Fibroblast of skin of left biceps (primary cell): ENCODE measurements at places on chromosomes 4 and X.

- no peak for DNase-seq
Measured at GRCh38 chr4:142314247-142314646, 531.9 kb downstream of the INPP4B start.

GRCh38 chr4:1592709-1593417 is 91.2 kb downstream of the FAM53A start:
- DNase-seq = no peak

- DNase-seq = no peak
Measured at GRCh38 chr4:18880871-18881270, 859.3 kb upstream of the LCORL start.

GRCh38 chrX:46912603-46913491 is 626 bp downstream of the JADE3 start:
- no peak for DNase-seq

DNA sequence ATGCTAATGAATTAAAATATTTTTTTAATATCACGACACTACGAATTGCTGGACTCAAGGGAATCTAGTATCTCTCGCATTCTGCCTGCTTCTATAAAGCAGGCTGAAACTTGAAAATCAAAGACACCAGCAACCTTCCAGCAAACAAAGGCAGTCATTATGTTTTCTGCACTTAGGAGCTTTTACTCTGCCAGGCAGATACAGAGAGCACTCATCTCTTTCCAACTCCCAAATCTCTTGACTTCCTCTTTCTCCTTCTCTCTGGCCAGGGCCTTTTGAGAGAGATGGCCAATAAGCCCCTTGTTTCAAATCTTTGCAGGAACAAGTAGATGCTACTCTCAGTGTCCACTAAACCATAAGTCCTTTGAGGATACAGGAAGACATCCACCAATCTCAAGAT is 95.2 kb upstream of the KLF3 start:
- DNase-seq = no peak

DNA sequence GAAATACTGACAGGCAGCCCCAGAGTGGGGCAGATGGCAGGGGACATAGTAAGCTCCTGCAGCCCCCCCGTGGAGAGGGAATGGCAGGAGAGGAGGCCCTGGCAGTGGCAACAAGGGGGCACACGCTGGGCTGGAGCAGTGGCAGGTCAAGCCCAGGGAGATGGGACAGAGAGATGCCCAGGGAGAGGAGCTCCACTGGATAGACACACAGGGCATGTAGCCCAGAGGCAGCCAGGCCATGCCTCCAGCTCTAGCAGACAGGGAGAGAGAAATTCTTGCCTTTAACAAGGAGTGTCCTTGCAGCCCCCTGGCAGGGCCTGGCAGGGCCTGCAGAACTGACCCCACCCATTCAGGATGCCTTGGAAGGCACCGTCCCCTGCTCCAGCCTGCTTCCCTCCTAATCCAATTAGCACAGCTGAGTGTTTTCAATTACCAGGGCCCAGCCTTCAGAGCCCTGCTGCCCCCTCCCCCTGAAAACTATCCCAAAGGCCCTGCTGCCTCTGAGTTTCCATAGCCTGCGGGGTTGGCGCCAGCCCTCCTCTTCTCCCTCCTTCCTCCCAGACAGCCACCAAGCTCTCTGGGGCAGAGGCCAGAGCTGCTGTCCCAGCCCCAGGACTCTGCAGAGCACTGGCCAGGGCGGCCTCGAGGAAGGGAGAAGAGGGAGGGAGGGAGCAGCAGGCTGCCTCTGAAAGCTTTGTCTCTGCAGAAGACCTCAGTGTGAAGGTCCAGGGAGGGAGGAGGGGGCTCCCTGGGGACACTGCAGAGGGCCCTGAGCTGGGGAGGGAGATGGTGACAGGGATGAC is 12.5 kb downstream of the L1CAM start:
- no peak for DNase-seq

GRCh38 chrX:46582325-46582724 is 8.8 kb downstream of the CHST7 start:
- no peak for DNase-seq

DNA sequence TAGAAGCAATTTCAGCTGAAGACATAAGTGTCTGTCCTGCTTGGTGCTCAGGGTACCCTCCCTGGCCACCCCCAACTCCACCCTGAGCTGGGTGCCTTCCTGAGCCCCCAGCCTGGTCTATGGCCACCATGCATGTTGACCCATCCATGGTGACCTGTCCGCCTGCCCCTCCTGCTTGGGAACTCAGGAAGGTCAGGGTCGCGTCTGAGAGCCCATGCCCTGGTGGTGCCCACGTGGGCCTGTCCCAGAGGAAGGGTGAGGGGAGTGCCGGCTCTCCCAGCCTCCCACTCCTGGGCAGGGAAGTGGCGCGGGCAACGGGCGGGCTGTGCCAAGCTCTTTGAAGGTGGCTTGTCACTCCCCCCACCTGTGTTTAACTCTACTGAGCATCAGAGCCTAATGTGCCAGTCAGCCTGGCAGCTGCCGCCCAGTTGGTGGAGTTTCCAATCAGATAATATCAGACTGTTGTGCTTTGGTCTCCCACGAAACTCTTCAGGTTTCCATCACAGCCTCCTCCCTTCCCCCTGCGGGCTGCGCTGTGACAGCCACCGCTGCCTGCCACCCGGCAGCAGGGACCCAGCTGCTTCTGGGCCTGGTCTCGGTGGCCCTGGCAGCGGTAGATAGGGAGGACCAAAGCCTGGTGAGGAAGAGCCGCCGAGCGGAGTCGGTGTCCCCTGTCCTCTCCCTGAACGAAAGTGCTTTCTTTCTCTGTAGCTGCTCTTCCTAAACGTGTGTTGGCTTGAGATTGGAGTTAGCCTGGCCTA is 4.8 kb downstream of the SH3BP2 start:
- no peak for DNase-seq

DNA sequence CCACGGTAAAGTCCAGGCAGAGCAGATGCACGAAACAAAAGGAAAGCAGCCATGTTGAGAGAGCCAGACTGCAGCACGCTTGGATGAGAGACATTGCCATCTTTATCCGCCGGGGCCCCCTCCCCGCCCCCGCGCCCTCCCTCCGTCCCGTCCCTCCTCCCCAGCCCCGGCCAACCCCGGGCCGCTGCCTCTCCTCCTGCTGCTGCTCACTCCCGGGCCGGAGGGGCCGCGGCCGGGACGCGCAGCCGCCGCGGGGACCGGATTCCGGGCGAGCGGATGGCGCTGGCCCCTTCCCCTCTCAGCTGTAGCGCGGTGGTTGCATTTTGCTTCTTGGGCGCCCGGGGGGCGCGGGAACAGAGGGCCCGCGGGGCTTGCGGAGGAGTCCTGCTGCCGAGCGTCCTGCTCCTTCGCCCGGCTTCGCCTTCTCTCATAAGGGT is 542 bp downstream of the RNF150 start:
- no peak for DNase-seq

GRCh38 chrX:120560405-120560841 is 339 bp downstream of the CUL4B start:
- no peak for DNase-seq

GRCh38 chr4:102843938-102844337 is 16.6 kb upstream of the UBE2D3 start:
- no peak for DNase-seq

DNA sequence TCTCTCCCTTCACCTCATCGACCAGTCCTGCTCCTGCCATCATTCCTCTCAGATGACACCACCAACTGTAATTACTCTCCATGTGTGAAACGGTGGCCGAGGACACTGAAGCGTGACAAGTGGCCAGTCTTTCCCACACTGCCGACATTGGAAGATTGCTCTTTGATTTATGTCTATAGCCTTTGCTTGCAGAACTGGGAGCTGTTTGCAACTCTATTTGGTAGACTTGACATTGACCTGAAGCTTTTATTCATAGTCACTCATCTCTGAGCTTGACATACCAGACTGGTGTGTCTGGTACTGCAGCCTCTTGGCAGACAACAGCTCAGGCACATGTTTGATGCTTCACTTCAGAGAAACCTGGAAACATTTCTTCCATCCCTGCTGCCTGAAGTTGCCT is 121.8 kb upstream of the GALNT7 start:
- no peak for DNase-seq

GRCh38 chr4:173074501-173074946 is 94.1 kb upstream of the GALNT7 start:
- DNase-seq = peak; percentile 43

GRCh38 chr4:146477054-146477453 is 44.7 kb downstream of the SLC10A7 start:
- peak; percentile 10 for DNase-seq

- no peak for DNase-seq
Measured at GRCh38 chr4:137952116-137952515, 290.0 kb downstream of the SLC7A11 start.

- no peak for DNase-seq
Measured at GRCh38 chrX:8305350-8305749, 134.3 kb upstream of the VCX2 start.

DNA sequence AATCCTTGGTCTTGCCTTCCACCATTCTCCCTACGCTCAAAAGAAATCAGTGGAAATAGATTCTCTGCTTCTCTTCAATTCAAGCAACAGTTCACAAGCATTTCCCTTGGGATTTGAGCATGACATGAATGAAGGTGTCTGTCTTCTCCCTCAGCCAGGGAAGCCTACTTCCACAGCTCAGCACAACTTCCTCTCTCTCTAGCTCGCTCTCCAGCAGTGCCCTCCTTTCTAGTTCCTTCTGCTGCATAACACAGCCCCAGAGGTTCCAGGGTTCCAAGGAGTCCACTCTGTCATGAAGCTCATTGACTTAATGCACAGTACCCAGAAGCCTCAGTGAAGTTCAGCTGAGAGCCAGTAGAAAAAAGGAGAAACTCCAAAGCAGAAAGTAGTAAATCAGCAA is 81.3 kb downstream of the PLS3 start:
- no peak for DNase-seq

DNA sequence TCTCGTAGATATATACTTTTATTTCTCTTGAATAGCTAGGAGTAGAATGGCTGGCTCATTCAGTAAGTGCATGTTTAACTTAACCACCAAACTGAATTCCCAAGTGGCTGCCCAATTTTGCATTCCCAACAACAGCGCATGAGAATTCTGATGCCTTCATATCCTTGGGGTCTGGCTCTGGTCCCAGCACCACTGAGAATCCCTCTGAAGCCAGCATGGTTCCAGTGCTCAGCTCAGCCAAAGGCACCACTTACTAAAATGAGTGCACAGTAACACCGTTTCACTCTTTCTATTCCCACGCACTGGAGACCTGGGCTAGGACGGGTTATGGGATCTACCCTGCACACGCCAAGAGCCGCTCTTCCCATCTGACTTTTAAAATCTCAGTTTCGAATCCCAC is 60.4 kb downstream of the CASP3 start:
- no peak for DNase-seq

DNA sequence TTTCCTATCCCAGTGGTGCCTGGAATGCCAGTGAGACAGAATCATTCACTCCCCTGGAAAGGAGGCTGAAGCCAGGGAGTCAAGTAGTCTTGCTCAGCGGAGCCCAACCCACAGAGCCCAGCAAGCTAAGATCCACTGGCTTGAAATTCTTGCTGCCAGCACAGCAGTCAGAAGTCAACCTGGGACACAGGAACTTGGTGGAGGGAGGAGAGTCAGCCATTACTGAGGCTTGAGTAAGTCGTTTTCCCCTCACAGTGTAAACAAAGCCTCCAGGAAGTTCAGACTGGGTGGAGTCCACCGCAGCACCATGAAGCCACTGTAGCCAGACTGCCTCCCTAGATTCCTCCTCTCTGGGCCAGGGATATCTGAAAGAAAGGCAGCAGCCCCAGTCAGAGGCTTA is 283.2 kb upstream of the CPEB2 start:
- no peak for DNase-seq

GRCh38 chrX:3268829-3269228 is 77.6 kb downstream of the MXRA5 start:
- DNase-seq = peak; percentile 68

GRCh38 chrX:53288189-53288588 is 6.8 kb upstream of the IQSEC2 start:
- DNase-seq = no peak

DNA sequence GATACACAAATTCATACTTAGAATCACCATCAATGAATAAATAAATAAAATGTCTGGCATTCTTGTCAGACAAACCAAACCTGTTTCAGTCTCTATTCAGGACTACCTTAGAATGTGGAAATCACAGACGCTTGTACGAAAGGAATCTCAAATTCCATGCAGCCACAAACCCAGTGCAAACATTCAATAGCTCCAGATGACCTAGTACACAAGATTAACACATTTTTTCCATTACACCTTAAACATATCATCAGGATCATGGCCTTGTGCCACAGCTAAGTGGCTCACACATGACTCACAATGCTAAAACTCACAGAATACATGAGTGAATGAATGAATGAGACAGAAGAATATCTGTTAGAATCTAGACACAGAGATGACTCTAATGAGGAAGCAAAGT is 134.2 kb downstream of the PWWP3B start:
- no peak for DNase-seq

DNA sequence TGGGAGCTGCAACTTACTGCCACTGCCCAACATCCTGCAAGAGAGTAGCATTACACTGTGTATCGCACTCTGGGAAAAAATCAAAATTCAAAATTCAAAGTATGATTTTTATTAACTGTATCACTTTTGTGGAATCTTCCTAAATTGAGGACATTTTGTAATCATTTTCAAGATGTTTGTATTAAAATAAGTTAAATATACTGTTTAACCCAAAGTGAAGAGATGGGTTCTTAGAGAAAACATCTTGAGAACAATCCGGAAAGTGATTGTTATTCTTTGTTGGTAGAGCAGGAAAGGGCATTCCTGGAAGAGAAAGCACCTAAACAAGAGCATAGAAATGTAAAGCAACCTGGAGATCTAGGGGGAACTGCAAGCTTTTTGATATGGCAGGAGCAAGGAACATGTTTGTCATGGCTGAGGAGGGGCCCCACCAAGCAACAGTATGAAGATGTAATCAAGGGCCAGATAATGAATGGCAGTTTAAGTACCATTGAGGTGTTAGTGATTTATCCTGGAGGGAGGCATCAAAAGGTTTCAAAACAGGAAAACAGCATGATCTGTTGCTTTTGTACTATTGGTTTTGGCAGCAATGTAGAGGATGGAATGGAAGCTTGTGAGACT is 14.1 kb upstream of the SEC24D start:
- DNase-seq = no peak

DNA sequence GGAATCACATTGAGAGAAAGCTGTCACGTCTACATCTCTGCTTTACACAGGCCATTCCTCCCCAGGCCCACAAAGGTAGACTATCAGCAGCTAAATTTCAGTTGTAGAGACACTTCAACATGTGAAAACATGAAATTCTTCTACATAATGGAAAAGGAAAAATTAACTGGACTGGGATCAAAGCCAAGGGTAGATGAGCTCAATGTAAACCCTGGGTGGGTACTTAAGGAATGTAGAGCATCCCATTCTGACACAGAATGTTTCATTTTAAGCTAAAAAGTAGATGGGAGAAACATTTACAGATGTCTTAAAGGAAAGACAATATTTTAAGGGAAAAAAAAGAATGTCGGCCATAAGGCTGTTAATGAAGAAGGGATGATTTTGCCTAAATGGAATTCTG is 51.3 kb upstream of the NPNT start:
- peak; percentile 4 for DNase-seq

GRCh38 chr4:7964890-7965662 is 25.4 kb upstream of the AFAP1 start:
- peak; percentile 49 for DNase-seq

DNA sequence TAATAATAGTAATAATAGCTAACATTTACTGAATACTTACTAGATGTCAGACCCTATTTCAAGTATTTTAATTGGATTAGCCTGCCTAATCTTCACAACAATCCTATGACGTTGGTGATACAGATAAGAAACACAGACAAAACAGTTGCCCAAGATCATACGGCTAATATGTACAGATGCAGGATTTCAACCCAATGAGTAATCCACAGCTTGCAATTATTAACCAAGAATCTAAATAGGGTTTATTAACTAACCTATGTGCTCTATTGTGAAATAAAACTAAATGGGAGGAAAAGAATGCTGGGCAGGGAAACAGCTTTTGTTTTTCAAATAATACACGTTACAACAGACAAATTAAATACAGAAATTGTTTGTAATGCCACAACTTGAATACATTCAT is 23.4 kb downstream of the FBXO8 start:
- peak; percentile 55 for DNase-seq
